ENCODE measurements at places on chromosomes 12 and 14.

- DNase-seq: no peak
Measured at GRCh38 chr12:12713932-12714275, 3.3 kb upstream of the CDKN1B start.

DNA sequence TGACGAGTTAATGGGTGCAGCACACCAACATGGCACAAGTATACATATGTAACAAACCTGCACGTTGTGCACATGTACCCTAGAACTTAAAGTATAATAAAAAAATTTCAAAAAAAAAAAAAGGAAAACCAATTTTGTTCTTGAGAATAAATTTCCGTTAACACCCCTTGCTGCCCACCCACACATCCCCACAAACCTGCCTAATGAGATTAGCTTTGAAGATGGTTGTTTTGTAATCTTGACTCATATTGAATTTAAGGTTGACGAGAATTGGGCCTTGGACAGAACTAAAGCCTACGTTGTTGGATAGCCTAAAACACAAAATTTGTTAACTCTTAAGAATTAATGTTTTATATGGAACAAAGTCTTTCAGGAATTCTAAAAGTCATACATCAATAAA lies 52.9 kb downstream of the SYT1 start:
- no peak for DNase-seq

- no peak for DNase-seq
Measured at GRCh38 chr12:107912421-107913004, 138.0 kb downstream of the ASCL4 start.

- DNase-seq: no peak
Measured at GRCh38 chr12:57248934-57249742, 1.8 kb downstream of the STAC3 start.

GRCh38 chr12:95215949-95216348 lies 1.3 kb downstream of the FGD6 start:
- DNase-seq: no peak

- no peak for DNase-seq
Measured at GRCh38 chr12:122100568-122100967, 22.0 kb downstream of the MLXIP start.

DNA sequence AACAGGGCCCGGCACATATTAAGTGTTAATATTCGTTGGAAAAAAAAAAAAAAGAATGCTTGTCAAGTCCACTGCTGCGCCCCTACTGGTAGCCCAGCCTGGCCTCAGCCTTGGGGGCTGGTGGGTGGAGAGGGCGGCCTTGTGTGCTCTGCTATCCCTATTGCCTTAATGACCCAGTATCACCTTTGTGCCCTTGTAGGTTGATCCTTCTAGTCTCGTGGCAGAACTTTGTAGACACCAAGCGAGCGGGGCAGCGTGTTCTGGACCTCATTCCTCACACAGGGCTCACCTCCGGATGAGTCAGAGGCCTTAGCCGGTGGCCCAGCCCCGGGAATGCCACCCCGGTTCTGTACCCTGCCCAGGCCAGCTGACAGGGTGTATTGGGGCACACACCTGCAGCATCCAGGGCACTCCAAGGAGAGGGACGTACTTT lies 1.8 kb upstream of the RCOR1 start:
- DNase-seq: no peak

DNA sequence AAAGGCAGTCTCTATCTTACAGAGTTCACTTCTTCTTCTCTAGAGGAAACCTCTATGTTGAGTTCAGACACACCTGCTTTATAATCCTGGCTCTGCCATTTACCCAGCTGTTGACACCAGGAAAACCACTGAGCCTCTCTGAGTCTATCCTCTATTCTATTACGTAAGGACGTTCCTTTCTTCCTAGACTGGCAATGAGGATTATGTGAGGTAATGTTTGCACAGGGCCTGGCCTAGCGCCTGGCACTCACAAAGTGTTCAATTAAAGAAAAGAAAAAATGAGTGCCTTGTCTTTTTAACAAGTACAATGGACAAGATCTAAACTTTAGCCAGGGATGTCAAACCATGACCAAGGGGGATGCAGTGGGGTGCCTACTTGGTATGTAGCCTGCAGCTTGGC lies 641.9 kb upstream of the TBX3 start:
- no peak for DNase-seq

- no peak for DNase-seq
Measured at GRCh38 chr12:85260896-85261295, 19.1 kb upstream of the ALX1 start.

DNA sequence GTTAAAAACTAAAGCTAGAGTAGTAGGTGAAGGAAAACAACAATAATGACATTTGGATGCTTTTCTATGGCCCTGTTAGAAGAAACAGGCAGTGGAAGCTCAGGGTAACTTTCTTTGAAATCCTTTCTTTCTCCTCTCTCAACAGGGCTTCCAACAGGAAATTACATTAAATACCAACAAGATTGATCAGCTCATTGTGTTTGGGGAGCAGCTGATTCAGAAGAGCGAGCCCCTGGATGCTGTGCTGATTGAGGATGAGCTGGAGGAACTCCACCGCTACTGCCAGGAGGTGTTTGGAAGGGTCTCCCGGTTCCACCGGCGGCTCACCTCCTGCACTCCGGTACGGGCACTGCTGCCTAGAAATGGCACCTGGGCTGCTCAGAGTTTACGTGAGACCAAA lies 81.5 kb downstream of the ESR2 start:
- no peak for DNase-seq

DNA sequence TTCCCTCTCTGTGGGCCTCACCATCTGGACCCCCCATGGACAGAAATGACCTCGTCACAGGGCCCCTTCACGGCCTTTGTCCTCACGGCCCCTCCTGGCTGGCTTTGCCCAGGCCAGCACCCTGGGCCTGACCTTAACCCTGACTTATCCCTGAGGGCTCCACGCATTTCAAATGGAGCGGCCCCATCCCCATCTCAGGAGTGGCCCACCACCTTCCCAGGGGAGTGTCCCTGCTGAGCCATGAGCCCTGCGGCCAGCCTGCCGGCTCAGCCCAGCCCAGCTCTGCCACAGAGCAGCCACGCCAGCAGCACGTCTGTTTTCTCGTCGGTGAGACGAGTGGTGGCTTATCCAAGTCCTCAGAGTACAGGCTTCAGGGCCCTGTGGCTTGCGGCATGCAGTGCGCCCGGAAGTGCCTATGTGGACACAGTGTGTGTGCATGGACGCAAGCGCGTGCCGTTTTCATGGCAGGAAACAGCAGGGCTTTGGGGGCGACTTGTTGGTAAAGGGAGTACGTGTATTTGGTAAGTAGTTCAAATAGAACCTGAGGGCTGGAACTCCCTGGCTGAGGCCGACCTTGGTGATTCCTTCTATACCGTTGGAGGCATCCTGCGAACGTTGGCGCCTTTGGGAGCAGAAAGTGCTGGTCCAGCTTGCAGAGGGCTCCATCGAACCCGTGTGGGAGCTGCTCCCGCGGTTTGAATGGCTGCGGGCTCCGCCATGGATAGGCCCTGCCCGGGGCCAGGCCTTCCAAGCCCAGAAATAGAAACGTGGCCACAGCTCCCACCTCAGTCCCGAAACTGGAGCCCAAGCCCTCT lies 52.1 kb downstream of the LRCOL1 start:
- no peak for DNase-seq

GRCh38 chr12:57744194-57744776 lies 554 bp upstream of the TSPAN31 start:
- DNase-seq: no peak

- DNase-seq: no peak
Measured at GRCh38 chr14:102063808-102064429, 22.9 kb downstream of the HSP90AA1 start.

DNA sequence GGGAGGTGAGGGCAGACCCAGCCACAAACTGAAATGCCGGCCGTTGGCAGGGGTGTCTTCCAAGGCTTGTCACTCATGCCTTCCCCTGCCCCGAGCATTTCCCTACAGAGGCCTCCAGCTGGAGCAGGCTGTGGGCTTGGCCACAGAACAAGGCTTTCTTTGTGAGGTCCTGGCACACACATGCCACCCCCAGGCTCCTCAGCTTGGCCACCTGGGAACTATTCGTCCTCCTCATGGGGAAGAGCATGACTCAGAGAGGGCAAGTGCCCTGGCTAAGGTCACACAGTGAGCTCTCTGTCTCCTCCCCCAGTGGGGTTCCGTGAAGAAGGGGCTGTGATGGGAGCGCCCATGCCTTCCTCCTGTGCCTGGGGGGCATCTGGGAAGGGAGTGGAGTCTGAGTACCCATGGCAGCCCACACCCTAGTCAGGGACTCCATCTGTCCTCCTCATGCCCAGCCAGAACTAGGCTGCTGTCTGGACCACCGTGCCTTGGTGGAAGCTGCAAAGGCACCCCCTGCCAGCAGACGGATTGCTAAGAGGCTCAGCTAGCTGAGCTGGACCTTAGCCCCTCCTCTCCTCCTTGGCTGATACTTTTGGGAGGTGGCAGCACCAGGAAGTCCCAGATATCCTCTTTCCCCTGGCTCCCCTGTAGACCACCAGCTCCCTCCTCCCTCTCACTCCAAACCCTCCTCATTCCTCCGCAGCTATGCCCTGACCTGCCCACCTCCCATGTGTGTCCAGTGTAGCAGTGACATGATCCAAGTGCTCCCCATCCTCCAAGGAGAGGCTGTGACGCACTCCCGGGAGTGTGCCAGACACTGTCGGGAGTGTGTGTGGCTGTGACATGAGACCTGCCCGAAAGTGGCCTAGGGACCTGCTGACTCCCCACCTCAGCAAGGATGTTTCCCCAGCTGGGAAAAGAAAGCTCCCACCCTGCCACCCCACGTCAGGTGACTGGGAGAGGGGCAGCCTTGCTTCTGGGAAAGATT lies 21.4 kb downstream of the ABCB9 start:
- DNase-seq: no peak

- DNase-seq: no peak
Measured at GRCh38 chr14:73211251-73212040, 25.9 kb upstream of the PAPLN start.

DNA sequence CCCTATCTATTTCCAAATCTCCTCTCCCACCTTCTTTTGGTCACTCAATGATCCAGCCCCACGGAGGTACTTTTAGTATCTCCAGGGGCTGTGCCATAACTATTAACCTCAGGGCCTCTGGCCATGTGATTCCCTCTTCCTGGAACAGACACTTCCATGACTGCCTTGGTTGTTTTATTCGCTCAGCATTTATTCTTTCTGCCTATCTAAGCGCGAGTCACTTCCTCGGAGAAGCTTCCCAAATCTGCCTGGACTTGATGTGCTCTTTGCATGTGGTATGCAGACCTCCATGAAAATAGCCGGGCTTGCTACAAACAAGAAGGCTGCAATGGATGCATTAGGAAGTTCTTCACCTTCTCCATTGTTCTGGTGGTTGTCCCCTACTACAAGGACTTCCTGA lies 939.0 kb upstream of the TMEM132C start:
- no peak for DNase-seq

- DNase-seq: no peak
Measured at GRCh38 chr12:46110928-46111699, 120.7 kb upstream of the SCAF11 start.

GRCh38 chr14:93520053-93520607 lies 89.4 kb downstream of the UNC79 start:
- no peak for DNase-seq

DNA sequence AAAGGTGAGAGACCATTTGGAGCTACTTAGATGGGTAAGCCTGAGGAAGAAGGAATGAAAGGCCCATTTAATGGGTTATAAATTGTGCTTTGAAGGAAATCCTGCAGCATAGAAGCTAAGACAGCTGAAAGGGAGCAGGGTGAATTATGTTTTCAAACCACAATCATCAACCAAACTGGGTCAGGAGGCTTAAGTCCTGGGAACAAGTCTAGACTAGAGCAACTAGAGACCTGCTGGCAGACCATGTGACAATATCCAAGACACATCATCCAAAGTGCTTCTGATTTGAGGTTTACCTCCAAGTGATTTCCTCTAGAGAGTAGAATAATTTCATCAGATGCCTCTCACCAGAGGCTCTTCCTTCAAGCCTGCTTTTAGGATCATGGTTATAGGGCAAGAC lies 53.7 kb downstream of the MAP3K9 start:
- no peak for DNase-seq

DNA sequence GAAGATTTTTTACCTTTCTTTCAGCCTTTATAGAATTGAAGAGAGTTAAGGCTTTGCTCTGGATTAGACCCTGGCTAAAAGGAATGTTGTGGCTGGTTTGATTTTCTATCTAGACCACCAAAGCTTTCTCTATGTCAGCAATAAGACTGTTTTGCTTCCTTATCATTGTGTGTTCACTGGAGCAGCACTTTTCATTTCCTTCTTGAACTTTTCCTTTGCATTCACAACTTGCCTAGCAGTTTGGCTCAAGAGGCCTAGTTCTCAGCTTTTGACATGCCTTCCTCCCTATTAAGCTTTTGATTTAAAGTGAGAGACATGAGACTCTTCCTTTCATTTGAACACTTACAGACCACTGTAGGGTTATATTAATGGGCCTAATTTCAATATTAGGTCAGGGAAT lies 64.1 kb upstream of the USP15 start:
- no peak for DNase-seq

DNA sequence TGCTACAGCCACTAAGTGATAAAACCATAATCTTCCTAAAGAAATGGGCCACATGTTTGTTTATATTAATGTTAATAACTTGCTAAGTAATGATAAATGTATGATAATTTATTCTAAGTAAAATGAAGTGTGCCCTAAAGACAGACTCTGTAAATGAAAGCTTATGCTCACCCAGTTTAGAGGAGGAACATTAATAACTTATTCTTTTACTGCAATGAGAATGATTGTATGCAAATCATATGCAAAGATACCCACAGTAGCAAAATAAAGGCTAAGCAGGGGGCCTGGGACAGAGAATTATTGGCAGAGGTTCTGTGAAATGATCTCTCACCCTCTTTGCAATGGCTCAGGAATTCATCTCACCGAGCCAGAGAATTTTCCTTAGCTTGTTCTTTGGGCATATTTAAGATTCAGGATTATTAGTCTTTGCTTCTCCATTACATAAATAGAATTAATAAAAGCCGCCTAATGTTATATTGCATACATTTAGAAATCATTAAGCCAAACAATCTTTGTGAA lies 75.9 kb downstream of the TMEM132D start:
- no peak for DNase-seq

DNA sequence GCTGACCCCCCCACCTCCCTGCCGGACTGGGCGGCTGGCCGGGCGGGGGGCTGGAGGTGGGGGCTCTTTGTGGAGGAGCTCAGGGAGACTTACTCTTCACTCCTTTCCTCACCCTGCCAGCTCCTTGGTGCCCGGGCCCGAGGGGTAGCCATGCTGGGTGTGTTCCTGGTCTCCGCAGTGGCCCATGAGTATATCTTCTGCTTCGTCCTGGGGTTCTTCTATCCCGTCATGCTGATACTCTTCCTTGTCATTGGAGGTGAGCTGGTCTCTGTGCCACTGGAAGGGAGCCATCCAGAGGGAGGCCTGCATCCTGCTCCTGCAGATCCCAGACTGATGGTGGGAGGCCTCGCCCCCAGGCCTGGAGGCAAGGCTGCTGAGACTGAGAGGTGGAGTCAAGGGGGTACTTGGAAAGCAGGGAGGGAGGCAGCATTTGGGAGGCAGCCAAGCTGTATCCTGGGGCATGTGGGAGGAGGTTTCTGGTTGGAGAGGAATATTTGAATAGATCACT lies 19.7 kb downstream of the SOAT2 start:
- no peak for DNase-seq

DNA sequence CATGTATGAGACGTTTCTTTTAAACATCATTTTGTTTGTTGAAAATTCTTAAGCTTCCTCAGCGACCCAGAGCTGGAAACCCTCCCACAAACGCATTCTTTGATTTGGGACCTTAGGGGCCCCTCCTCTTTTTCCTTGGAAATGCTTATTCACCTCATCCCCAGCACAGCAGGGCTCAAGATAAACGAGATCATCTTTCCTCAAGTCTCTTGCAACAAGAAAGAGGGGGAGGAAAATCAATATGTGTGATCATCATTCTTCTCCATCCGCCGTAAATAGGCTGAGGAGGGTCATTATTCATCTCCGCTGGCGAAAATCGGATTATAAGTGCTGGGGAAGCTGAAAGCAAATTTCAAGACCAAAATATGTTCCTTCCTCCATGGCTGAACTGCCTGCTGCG lies 1415.2 kb downstream of the AACS start:
- DNase-seq: no peak
